ENCODE measurements at places on chromosomes 11 and 22.

- DNase-seq, result no peak
These were observed 49.0 kb upstream of the CYP2D6 start for GRCh38 chr22:42179616-42180015.

DNA sequence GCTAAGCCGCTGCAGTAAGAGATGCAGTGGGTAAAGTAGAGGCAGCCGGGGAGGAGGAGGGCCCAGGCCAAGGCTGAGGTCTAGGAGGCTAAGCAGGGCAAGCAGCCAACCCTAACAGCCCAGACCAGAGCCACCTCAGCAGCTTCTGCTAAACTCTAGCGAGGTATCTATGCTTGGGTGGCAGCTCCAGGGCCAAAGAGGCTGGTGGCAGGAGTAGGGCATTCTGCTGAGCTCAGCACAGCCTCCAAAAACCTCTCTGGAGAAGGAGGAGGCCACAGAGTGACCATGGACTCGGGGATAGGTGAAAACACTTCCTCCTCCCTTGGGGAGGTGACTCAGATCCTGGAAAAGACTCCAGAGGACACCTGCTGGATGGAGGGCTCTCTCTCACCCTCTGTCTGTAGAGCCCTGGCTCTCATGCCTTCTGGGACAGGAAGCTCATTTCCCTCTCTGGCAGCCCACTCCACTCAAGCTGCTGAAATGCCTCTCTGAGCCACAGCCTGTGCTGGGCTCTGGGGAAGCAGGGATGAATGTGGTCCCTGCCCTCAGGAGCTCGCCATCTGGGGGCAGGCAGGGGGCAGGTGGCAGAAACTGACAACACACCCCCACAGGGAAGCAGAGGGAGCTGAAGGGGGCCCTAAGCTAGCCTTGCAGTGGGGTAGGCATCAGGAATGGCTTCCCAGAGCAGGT lies 16.5 kb upstream of the TPBGL start:
- no peak for DNase-seq

GRCh38 chr11:122423886-122424285 lies 231.6 kb upstream of the UBASH3B start:
- no peak for DNase-seq

- no peak for DNase-seq
These were observed 22.1 kb upstream of the TMEM135 start for GRCh38 chr11:87015645-87016044.

- no peak for DNase-seq
These were observed 390 bp upstream of the HTATIP2 start for GRCh38 chr11:20363149-20363499.

- peak; percentile 71 for DNase-seq
These were observed 15.0 kb downstream of the RHOD start for GRCh38 chr11:67071420-67072284.

GRCh38 chr22:45688600-45689080 lies 17.0 kb downstream of the ATXN10 start:
- no peak for DNase-seq

DNA sequence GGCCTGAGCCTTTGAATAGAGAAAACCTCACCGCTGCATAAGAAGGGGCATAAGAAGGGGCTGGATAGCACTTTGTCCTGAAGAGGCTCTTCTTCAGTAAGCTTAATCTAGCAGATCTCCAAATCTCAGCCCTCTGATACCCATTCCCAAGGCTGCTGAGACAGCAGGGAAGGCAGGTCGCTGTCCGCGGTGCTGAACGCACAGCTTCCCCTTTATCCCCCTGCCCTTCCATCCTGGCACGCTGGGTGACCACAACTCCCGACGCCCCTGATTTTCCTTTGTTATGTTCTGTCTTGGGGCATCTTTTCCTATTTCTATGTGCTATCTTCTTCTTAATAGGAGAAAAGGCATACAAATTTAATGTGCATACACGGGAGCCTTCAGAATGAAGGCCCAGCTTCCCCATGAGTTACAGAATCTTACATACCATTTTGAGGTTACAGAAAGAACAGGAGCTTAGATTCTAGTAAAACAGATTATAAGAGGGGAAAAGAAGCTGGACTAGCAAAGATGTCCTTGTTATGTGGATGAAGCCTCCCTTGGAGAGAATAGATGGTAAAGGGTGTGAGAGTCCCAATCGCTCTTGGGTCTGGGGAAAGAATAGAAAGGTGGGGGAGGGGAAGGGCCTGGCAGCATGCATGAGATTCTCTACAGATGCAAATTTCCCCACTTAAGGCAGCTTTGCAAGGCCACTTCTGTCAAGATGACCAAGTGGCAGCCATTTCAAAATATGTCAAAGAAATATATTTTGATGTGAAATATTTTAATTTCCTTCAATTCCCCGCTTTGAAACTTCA lies 5.7 kb upstream of the SULT4A1 start:
- peak; percentile 34 for DNase-seq

- no peak for DNase-seq
These were observed 30.9 kb upstream of the CREB3L1 start for GRCh38 chr11:46246521-46246920.

DNA sequence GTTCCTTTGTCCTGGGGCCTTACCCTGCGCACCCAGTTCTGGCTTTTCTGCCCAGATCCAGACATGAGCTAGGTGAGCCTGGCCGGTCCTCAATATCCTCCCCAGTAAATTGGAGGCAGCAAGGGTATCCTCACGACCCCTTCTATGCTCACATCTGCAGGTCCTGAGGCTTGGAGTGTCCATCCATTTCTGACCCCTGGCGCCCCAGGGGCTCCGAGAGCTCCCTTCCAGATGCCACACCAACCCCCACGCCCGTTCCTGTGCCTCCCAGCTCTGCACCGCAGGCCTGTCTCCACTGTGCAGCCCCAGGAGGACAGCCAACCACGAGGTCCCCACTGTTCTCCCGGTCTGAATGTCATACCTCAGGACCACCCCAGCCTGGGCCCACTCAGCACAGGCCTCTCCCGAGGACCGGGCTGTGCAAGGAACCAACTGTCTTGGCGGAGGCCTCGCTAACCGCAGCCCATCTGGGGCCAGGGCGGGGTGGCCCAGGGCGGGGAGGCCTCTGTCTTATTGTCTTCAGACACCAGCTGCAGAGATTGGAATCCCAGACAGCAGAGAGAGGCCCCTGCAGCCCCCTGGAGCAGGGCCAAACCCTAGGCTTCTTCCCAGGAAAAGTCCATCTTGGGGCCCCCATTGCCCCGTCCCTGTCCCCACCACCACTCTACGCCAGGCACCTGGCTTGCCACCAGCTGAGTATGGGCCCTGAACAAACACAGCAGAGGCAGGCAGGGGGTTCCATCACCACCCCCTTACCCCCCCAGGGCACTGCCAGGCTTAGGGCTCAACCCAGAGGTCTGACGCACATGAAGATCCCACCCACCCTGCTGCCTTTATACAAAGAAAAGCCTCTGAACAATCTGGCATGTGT lies 39.3 kb downstream of the ALX4 start:
- DNase-seq, result no peak

Data from NCI-H82 (cell line).